ENCODE measurements at places on chromosomes 6 and 20.
A peak's percentile ranks its signal among the peaks of the same experiment; 100 is the strongest.

DNA sequence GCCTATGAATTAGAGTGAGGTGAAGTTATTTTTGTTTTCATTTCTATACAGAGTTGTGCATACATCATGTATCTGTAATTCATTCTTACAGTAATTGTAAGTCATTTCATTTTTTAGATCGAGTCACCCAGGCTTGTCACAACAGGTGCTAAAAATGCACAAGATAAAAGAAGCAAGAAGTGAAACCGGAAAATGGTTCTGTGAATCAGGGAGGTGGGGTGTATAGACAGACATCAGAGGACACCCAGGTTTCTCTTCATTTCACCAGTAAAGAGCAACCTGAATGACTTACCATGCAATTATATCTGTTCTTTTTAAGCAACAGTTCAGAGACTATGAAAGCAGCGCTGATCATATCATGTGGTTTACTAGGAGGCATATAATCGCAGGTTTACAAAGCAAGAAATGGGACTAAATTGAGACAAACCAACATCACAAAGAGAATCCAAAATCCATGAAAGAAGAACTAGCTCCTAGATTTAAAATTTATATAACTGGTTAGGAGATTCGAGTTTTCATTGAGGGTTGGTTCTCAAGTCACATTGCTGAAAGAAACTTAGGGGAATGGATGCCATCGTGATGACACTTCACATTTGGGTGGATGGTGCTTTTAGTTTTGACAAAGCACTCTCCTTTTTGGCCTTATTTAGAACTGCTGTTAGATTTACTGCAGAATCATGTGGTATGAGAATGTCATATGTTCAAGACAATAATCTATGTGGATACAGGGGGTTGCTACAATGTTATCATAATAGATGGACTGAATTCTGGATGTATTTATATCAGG lies 27.9 kb upstream of the TBC1D7 start:
- no peak for DNase-seq

DNA sequence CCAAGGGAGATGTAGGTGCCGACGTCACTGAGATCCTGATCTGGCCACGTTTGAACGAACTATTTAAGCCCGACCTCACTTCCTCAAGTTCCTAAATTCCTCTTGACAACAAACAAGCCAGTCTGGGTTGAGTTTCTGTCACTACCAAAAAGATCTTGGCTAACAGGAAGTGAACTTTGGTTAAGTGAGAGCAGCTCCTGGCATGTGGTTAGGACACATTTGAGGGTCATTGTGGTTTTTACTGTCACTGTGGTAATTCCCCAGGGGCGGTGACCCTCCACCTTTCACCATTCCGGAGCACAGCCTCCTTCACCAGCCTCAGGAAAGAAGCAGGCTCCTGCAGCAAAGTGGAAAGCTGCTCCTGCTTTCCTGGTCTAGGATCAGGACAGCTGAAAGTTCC lies 43.1 kb upstream of the ZNF831 start:
- no peak for DNase-seq

DNA sequence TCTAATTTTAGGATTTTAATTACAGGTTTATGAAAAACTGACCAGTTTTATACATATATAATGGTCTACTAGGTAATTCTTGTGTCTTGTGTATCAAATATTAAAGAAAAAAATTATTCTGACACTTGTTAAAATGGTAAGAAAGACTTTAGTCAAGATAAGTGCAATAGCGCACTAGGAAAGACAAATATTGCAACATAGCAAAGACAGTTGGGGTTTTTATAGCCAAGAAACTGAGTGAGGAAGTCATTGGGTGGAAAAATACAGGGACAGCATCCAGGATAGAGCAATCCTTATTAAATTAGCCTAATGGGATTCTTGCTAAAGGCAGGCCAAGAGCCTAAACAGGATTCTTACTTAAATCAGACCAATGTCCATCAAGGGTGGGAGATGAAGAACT lies 71.1 kb downstream of the ROS1 start:
- DNase-seq = no peak

DNA sequence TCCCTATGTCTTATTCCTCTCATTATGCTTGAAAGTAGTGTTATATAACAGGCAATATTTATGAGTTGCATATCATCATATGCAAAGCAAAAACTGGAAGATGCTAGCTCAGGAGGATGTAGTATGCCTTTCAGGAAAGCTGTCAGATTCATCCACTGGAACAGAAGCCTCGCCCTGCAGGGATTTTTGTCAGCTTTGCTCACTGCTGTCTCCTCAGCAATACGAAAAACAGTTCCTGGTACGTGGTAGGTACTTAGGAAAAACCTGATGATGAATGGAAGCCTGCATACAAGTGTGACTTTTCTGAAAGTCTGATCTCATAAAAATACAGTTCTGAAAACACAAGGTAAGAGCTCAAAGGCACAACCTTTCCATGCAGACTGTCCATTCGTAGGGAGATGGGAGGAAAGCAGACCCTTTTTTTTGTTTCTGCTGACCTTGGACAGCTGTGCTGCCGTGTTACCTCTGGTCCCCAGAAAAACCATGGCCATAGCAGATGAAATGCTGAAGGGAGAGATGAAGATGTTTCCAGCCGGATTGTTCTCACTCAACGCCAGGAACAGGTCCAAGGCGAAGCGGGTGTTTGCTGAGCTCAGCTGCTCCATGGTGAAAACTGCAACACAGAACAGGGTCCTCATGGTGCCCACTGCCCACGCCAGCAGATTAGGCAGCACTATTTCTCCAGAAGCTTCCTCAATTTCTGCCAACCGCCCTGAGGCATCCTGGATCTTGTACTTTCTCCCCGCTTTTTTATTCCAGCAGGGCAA lies 1.5 kb downstream of the SERPINB1 start:
- DNase-seq = no peak

- DNase-seq = peak; percentile 68
These were observed 7.7 kb downstream of the CSTF1 start for GRCh38 chr20:56400001-56400640.

DNA sequence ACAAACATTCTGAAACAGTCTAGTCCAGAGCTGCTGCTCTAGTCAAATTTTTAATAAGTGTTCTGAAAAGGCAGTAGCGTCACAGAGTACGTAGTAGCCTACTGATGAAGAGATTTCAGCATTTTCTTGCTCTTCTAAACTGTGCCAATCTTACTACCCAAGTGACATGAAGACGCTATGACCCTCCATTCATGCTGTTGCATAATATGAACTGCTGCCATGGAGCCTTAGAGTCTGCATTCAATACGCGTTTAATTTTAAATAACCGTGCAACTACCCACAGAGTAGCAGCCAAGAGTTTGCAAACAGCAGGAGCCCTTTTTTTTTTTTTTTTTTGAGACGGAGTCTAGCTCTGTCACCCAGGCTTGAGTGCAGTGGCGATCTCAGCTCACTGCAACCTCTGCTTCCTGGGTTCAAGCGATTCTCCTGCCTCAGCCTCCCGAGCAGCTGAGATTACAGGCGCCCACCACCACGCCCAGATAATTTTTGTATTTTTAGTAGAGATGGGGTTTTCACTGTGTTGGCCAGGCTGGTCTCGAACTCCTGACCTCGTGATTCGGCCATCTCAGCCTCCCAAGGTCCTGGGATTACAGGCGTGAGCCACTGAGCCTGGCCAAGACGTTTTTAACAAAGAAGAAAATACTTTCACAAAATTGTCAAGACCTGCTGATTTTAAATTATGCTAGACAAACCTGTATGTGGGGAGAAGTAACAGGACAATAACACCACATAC lies 44.3 kb downstream of the EZR start:
- no peak for DNase-seq

DNA sequence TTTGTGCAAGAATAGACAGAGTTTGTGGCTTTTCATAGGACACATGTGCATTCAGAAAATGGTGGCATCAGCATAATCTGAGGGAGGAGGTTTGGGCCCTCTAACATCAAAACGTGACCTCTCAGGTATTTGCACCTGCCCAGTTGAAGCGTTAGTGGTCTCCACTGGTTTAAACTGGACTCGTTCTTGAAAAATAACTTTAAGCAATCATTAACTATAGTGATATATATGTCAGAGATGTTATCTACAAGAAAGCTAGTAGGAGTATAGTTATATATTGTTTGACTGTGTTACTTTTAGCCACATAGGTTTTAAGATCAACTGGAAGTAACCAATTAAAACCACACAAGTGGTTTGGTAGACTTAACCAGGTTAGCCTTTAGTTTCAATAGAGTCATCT lies 607.4 kb downstream of the MAFB start:
- DNase-seq = no peak

- no peak for DNase-seq
These were observed 454.9 kb downstream of the C6orf118 start for GRCh38 chr6:164854526-164854925.

- DNase-seq = no peak
These were observed 214.8 kb upstream of the MOCS1 start for GRCh38 chr6:40148882-40149573.

- DNase-seq = no peak
These were observed 31.9 kb upstream of the SYNCRIP start for GRCh38 chr6:85674604-85675003.

DNA sequence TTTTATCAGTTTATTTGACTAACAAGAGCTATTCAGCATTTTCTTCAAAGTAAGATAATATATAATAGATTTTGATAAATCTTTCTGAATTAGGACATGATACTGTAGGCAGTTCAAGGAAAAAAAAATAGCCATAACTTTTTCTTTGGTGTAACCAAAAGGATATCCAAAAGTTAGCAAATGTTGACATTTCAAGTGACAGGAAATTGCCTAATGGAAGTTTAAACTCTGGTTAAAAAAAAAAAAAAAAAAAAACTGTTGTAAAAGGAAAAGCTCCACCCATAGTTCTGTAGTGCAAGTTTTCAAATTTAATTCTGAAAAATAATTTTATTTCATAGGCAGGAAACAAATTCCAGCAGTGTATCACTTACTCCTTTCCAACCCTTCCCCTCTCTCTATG lies 18.8 kb downstream of the HEBP2 start:
- DNase-seq = no peak

- no peak for DNase-seq
These were observed 80.7 kb downstream of the TFAP2B start for GRCh38 chr6:50899306-50899870.

- no peak for DNase-seq
These were observed 30.1 kb downstream of the KIF25 start for GRCh38 chr6:168027521-168027920.

DNA sequence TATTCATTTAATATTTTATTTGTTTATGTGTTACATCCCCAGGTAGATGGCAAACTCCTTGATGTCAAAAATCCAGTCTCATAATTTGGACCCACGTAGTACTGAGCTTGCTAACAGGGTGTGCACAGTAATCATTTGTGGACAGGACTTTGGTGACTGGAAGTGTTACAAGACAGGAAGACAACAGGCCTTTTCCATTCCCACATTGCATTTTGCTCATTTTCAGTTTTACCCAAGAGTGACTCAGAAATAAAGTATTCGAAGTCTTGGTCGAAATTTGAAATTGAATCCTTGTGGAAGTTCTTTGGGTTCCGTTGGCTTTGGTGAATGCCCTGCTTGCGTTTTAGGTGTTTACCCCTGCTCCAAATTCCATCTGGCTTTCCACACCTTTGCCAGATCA lies 63.0 kb upstream of the THBS2 start:
- no peak for DNase-seq

GRCh38 chr6:143885116-143885515 lies 20.8 kb downstream of the ZC2HC1B start:
- DNase-seq = no peak

DNA sequence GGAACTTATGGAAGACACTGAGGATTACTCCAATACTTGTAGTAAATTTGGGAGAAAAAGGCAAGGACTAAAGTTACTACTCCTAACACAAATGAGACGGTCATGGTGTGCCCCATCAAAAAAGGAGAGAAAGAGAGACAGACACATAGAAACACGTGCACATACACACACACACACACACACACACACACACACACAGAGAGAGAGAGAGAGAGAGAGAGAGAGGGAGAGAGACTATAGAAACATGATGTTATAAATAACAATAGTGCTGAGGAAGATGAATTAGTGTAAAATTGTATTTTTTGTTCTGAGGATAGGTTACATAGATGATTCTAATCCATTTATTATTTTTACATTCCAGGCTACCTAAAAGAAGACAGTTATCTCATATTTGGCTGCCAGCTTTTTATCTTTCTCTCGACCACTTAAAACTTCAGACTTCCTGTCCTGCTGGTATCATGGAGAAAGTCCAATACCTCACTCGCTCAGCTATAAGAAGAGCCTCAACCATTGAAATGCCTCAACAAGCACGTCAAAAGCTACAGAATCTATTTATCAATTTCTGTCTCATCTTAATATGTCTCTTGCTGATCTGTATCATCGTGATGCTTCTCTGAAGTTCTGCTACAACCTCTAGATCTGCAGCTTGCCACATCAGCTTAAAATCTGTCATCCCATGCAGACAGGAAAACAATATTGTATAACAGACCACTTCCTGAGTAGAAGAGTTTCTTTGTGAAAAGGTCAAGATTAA lies 10.5 kb downstream of the PLN start:
- DNase-seq = no peak

- no peak for DNase-seq
These were observed 165.6 kb downstream of the ZFP64 start for GRCh38 chr20:52025938-52026337.

GRCh38 chr6:89387516-89388201 lies 24.4 kb downstream of the RRAGD start:
- DNase-seq = no peak

GRCh38 chr6:70797625-70798024 lies 129.9 kb downstream of the SMAP1 start:
- no peak for DNase-seq

GRCh38 chr20:44335675-44336074 lies 1.2 kb upstream of the R3HDML start:
- DNase-seq = no peak

DNA sequence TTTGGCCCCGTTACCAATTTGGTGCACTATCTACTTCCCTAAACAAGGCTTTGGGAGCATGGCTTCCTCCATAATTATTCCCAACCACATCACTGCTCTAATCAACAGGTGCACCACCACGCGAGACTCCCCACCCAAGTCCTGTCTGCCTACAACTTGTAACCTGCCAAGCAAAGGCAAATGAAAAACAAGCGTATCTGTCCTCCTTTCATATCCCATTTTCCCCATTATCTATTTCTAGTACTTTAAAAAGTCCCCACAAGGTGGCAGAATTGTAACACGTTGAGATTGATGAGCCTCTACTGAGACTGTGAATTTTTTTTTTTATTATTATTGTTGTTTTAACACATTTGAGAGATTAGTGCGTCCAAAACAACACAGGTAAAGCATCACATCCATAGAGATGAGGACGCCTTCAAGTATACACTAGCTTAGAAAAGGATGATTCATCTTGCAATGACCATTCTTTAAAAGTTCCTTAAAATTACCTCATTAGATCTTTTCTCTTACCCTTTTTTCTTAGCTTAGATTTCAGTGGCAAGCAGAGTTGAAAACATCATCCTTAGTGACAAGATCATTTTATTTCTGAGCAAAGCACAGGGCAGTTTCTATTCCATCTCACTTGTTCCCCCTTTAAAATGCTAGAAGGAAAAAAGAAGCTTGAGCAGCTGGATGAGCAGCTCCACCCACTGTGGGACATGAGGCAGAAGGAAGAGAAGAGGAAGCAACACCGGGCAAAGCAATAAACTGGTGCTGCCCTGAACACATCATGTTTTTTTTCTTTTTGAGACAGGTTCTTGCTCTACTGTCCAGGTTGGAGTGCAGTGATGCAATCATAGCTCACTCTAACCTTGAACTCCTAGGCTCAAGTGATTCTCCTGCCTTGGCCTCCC lies 210.8 kb downstream of the ARHGAP18 start:
- DNase-seq = peak; percentile 54
